ENCODE measurements at places on chromosomes 4 and X.

GRCh38 chr4:84563002-84563401 lies 19.9 kb upstream of the CDS1 start:
- no peak for DNase-seq

DNA sequence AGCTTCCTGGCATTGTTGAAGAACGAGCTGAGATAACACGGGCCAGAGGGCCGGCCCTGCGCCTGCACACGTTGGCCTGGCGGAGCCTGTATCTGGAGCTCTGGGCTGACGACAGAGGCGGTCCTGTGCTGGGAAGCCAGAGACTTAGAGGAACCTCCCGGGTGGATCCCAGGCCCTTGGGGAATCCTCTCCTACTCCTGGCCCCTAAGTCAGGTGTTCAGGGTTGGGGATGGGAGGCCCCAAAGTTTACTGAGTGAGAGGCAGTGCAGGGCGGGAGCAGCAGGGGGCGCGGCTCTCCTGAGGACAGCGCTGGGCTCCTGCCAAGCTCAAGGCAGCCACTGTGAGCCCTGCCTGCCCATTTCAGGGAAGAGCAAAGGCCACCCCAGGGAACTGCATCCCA lies 2.5 kb upstream of the HTRA3 start:
- DNase-seq, result no peak

DNA sequence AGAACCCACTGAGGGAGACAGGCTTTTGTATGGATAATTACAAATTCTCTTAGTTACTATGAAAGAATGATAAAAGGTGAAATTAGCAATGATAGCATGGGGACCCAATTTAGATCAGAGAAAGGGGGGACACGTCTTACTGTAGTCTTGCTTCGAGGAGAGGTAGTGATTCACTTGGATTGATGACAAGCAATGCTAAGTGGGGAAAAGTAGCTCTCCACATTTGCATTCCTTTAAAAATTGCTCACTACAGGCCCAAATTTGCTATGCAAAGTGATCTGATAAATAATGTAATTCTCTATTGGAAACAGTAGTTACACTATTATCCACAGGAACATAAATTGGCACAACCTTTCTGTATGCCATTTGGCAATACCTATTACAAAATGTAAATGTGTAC lies 42.5 kb upstream of the MAP3K15 start:
- DNase-seq, result no peak

DNA sequence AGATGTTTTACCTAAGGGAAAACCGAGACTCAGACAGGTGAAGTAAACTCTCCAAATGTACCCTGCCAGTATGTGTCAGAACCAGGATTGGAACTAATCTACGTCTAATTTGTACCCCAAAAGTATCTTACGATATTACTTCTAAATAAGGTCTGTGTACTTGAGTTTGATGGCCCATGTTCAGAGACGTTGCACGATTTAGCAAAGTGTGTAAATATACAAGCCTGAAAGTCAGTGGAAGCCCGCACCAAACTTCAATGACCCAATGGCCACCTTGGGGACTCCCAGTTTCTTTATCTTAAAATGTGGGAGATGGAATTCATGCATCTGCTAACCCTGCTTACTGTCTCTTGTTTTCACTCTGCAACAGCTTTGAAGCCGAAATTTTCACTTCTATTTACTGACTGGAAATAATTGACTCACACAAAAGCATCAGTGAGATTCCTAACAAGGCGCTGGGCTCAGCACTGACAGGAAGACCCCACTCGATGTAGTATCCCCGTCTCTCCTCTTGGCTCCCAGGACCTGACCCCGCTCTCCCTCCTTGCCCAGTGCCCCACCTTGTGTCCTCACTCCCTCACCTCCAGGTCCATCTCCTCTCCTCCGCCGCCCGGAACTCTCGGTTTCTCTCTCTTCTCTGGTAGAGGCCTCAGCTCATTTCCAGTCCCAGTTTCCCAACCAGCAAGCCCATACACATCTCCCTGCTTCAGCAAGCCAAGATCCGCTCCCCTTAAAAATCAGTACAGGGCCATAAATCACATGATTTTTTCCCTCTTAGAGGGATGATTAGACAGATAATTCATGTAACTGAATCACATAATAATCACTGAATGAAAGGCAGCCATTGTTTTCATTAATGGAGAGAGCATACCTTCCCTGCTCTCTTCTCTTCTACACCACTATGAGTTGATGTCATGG lies 42.8 kb downstream of the ENPP6 start:
- DNase-seq, result no peak

DNA sequence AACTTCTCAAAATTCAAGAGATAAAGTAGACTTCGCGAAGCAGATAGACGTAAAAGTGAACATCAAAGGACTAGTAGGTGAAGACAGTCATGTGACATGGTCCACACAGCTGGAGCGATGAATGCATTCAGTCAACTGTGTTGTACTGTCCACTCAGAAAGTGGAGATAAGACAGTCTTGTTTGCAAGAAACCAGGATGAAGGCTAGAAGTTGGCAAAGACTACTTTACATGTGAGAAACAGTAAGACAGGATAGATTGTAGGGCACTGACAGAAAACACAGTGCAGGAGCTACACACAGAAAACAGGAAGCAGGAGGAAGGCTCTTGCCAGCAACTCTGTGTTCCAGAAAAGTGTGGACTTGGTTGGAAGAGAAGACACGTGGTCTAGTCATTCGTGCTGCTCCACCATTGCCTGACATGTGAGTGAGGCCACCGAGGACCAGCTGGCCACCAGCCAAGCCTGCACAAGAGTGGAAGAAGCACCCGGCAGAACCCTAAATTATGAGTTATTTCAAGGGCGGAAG lies 78.9 kb downstream of the FAT1 start:
- no peak for DNase-seq

GRCh38 chr4:158046345-158046744 lies 126.5 kb downstream of the GASK1B start:
- no peak for DNase-seq

DNA sequence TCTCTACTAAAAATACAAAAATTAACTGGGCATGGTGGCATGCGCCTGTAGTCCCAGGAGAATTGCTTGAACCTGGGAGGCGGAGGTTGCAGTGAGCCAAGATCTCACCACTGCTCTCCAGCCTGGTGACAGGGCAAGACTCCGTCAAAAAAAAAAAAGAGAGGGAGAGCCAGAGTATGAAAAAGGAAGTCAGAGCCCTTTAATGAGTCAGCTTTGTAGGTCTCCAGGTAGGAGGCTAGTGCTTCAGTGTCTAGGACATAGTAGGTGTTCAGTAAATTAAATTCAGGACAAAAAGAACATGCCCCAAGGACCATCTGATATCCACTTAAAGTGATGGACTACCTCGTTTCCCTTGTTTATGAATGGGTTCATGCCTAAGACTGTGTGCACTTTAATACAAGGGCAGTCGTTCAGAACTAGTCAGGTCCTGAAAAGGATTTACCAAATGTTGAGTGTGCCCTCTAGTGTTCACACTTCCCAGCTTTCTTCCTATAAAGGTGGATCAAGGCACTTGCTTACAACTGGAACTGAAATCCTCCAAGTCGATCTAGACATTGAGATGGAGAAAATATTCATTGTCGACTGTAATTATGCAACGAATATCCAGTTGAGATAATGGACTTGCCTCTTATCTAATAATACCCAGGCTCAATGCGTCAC lies 29.0 kb downstream of the F9 start:
- DNase-seq, result no peak

GRCh38 chrX:39492497-39493162 lies 605.1 kb downstream of the BCOR start:
- DNase-seq, result no peak

- DNase-seq, result no peak
These were observed 175.1 kb downstream of the SOWAHB start for GRCh38 chr4:76722838-76723237.

- DNase-seq, result no peak
These were observed 254.7 kb downstream of the PALLD start for GRCh38 chr4:168751263-168752225.

- DNase-seq, result no peak
These were observed 34.5 kb upstream of the ALG13 start for GRCh38 chrX:111646515-111646914.

GRCh38 chr4:62359441-62360155 lies 1159.5 kb downstream of the ADGRL3 start:
- DNase-seq, result no peak

- no peak for DNase-seq
These were observed 56.4 kb upstream of the SPOCK3 start for GRCh38 chr4:167290678-167291077.
